ENCODE measurements at places on chromosomes 1 and 21.

- no peak for DNase-seq
Measured at GRCh38 chr1:168623003-168623828, 46.8 kb downstream of the XCL1 start.

DNA sequence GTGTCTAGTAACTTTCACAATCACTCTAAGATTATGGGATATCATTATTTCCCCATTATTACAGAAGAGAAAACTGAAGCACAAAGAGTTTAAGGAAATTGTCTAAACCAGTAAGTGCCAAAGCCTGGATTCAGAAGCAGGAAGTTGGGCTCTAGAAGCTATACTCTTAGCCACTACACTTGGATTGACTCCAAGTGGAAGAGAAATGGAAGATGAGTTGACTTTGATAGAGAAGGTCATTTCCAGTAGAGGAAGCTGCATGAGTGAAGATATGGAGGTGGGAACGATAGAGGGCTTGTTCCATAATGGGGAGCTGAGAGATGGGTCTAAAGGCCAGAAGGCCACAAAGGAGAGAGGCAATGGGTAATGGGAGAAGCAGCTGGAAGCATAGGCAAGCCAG, 11.7 kb upstream of the TDRD10 start:
- no peak for DNase-seq

DNA sequence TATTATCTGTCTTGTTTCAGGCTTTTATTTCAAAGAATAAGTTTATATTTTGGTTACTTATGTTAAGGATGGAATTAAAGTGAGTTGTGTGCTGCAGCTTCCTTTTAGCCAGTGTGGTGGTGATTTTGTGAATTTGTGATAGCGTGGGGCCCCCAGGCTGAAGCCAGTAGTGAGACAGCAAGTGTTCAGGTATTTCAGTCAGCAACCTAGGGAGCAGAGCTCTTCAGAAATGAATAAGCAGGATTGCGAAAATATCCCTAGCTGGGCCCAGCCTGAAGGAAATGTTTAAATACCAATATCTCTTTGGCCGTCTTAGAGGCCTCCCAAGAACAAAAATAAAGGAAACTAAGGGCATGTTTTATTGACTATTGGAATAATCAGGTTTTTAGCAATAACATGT, 150.8 kb upstream of the C1orf105 start:
- DNase-seq: no peak

- DNase-seq: no peak
Measured at GRCh38 chr1:17819129-17819802, 64.1 kb downstream of the ACTL8 start.

- DNase-seq: no peak
Measured at GRCh38 chr1:66326867-66327266, 207.1 kb upstream of the SGIP1 start.

- no peak for DNase-seq
Measured at GRCh38 chr1:235918465-235918864, 51.8 kb upstream of the LYST start.

- no peak for DNase-seq
Measured at GRCh38 chr21:38257667-38258066, 876 bp downstream of the KCNJ15 start.

DNA sequence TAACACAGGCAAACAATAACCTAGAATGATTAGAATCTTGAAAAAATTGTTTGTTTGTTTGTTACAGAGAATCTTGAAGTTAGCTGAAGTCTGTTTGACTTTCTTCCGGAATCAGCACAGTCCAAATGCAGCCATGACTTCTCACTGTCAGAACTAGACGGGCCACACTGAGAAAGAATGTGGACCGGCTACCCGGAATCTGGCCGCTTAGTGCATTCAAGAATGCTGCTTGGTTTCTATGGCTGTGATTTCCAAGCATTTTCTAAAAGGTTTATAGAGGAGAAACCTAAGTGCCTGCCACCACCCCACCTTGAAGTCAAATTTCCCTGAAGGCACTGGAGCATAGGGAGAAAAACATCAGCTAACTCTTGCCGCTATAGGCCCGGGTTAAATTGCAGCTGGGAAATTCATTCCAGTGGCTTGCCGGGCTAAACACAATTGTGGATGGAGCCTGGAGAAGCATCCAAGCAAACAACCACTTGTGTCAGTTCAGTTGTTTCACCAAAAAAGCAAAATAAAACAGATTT, 231.1 kb downstream of the DISC1 start:
- DNase-seq: no peak

- DNase-seq: no peak
Measured at GRCh38 chr1:86410879-86411278, 13.1 kb upstream of the CLCA2 start.

DNA sequence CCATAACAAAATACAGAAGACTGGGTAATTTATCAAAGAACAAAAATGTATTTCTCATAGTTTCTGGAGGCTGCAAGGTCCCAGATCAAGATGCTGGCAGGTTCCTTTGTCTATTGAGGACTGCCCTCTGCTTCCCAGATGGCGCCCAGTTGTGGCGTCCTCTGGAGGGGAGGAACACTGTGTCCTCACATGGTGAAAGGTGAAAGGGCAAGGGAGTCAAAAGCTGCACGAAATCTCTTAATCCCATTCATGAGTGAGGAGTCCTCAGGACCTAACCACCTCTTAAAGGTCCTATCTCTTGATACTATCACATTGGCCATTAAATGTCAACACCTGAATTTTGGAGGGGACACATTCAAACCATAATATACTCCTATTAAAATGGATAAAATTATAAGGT, 79.3 kb upstream of the IRF2BP2 start:
- no peak for DNase-seq

DNA sequence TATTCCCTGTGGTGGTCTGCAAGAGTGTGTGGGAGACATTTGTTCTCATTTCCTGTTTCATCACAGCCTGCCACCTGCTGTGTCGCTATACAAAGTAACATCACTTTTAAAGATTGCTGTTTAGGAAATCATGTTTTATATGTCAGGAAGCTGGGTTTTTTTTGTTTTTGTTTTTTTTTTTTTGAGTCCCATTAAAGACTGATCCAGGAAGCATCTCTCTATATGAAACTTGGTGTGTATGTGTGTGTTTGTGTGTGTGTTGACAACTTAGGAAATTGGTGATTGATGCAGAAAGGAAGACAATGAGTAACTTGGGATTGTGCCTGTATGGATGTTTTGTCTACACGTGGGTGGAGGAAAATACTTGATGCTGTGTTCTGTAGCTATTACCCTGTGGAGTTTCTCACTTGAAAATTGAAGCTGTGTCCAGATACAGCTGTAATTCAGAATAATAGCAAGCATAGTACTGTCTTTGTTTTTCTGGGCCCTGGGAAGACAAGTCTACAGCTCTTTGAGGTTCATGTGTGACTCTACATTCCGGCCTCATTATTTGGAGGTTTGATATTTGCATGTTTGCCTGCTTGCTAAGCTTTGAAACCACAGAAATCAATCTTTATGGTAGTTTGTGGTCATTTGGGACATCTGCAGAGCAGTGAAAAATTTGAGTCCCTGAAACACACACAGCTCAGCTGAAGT, 47.9 kb downstream of the LAMC1 start:
- no peak for DNase-seq

- DNase-seq: no peak
Measured at GRCh38 chr1:92538048-92538412, 51.3 kb upstream of the GFI1 start.

All from T follicular helper cell (primary cell).